ENCODE measurements at places on chromosomes 16 and 17.
A peak's percentile ranks its signal among the peaks of the same experiment; 100 is the strongest.

DNA sequence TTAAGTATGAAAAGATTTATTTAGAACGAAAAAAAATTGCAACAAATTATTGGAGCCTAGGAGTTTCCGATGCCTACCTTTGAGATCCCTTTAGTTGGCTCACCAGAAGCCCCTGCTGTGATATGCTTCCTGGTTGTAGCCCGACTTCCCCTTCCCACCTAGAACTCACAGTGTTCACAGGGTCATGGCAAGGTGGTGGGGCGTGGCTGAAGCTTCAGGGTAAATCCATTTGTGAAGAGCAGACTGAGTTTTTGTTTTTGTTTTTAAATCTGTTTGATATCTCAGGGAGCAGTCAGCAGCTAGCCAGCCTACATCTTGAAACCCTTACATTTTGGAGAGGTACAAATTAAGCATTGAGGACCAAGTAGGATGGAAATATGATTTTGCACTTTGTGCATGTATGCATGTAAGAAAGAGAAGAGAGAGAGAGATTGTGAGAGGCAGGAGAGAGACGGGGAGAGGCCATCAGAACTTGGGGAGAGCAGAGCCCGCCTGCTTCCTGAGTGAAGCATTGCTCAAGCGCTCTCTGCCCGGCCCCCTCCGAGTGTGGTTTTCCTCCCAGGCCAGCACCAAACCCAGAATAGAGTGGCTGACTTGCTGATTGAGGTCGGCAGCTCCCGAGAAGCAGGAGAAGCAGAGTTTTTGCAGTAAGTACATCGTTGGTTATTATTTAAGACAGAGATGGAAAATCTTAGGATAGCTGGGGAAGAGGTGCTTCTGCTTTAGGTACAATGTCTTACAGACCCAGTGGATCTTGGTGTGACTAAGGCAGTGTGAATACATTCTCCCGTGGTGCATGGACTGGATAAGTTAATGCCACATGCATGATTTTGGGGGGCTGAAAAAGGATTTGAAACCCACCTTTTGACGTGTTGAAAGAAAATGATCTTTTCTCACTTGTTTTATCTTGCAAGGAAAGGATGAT, 64.2 kb downstream of the SPECC1 start:
- no peak for DNase-seq

- DNase-seq, result no peak
These were observed 1.4 kb downstream of the WIPI1 start for GRCh38 chr17:68455901-68456338.

DNA sequence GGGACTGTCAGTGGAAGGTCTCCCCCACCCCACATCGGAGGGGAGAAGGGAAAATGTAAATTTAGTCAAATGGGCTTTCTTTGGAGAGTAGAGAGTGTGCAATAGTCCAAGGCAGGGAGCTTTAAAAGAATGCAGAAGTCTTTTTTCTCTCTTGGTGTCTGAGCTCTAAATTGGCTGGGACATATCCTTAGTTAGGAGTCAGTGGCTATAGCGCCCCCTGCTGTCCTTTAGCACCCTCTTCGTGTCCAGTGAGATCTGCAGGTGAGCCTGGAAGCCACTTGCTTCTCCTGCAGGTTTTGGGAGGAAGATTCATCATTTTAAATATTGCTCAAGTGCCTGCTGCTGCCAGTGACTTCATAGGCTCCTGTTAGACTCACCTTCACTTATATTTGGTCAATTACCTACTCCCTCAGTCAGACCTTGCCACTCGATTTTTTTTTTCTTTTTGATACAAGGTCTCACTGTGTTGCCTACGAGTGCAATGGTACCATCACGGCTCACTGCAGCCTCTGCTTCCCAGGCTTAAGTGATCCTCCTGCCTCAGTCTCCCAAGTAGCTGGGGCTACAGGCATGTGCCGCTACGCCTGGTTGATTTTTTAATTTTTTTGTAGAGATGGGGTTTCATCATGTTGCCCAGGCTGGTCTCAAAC, 174.8 kb downstream of the PRKCB start:
- DNase-seq, result peak; percentile 46

DNA sequence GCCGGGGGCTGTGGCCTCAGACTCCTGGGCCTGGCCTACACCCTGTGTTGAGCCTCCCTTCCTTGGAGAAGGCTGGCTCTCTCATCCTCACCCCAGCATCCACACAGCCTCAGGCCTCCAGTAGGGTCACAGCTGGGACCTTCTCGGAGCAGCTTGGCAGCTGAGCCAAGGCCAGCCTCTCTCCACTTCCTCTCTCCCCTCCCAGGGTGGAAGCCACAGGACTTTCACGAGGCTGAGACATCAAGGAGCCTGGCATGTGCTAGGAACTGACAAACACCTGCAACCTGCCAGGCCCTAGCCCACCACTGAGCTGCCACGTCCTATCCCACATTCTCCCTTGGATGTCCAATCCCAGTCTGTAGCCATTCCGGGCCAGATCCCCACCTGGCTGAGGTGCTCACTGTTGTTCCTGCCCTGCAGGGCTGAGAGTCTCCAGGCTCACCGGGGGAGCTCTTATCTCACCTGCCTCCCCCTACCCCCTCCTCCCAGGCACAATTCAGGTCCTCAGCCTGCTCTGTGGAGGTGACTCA, 3.1 kb downstream of the MMP15 start:
- DNase-seq, result no peak

- no peak for DNase-seq
These were observed 2.0 kb downstream of the NCBP3 start for GRCh38 chr17:3843935-3844516.

DNA sequence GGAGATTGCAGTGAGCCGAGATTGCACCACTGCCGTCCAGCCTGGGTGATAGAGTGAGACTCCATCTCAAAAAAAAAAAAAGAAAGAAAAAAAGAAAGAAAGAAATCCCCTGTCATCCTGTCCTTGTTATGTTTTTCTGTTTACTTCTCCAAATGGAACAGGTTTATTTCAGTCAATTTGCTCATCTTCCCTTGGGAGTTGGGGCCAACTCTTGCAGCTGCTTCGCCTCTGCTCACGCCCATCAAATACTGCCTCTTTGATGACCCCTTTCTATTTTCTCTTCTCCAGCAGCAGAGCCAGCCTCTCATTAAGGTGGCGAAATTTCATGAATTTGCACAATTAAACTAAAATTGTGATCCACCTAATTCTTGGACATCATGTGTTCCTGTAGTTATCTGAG, 173.4 kb downstream of the ZNF18 start:
- no peak for DNase-seq

DNA sequence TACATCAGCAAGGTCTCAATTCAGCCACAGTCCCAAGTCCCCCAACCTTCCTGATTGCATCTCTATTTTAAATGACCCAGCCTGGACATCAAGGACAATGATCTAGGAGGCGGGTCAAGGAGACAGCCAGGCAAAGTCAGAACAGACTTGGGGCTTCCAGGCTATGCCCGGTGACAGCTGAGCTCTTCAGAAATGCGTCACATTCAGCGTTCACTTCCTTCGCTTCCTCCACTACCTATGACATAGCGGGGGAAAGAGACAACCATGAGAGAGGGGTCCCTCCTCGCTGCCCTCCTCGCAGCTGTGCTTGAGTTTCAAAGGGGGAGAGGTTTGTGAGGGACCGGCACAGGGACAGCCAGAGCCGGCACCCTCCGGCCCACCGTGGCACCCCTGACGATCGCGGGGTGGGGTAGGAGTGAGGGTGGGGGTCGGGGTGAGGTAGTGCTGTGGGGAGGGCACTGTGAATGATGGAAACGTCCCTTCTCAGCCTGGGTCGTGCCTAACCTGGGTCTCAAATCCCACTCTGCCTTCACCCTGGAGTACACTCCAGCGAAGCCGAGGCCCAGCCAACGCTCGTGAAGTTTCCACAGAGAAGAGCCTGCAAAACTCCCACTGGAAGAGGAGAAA, 12.3 kb upstream of the LGALS3BP start:
- DNase-seq, result no peak

DNA sequence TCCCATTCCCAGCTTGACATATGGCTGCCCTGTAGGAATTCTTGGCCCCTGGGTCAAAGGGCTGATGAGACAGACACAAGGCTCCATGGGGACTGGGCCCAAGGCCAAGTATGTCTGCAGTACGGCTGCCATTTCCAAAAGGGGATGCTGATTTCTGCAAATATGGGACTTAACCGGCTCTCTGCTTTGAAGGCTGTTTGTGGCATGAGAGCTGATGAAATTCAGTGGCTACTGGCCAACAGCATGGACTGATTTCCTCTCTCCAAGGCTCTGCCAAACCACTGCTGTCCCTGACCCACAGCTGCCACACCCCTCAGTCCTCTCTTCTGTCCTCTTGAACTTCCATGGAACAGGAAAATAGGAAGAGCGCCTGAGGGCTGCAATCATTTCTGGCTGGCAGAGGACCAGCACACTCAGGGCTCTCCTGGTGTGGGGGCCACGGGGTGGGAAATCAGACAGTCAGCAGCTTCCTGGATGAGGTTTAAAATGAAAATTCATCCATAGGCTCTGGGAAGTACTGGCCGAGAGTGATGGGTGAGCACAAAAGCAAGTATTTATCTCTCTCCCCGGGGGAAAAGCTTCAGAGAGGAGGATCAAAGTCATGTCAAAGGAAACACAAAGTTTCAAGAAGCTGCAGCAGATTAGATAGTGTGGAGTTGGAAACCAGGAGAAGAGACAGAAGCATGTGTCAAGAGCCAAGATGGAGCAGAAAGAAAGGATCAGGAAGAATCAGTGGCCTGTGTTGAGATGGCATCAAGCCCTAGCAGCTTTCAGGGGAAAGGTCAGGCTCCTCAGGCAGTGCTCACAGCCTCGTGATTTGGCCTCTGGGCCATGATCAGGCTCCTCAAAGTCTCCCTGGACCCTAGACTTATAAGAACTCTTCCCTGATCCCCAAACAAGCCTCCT, 64.1 kb upstream of the SREBF1 start:
- DNase-seq, result peak; percentile 90

Measured in amniotic stem cell (primary cell).